ENCODE measurements at places on chromosomes 2 and 18.

DNA sequence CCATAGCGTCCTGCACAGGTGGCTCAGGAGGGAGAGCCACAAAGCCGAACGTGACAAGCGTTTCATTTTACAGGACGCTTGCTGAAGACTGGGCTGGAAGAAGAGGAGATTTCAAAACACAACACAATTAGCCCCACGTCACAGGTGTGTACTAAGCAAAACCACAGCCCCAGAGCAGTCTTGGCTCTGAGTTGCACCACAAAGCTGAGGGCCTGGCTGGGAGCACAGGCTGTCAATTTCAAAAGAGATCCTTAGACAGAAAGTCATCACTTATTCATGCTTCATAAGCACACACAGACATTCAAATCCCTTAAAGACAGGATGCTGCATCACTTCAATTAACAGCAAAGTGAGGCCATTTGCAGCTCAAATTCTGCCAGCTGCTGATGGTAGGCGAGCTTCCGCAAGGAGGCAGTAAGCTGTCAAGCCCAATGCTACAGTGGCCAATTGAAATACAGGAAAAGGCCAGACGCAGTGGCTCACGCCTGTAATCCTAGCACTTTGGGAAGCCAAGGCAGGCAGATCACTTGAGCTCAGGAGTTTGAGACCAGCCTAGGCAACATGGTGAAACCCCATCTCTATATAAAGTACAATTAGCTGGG, 79.6 kb downstream of the SKA1 start:
- DNase-seq, result no peak

DNA sequence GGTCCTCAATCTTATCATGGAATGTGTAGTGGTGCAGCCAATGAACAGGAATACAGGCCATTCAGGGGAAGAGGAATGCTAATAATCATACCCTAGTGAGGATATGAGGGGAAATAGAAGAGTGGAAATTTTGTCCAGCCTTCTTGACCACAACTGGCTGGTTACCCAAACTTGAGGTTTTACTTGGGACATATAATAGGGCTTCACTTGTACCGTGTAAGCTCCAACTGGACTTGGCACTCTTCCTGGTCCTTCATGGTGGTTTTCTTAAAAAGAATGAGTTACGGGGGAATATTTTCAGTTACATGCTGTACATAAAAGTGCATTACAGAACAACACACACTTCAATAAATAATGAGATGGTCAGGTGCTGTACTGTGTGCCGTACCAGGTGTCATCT, 234.9 kb upstream of the RASGRP3 start:
- no peak for DNase-seq

DNA sequence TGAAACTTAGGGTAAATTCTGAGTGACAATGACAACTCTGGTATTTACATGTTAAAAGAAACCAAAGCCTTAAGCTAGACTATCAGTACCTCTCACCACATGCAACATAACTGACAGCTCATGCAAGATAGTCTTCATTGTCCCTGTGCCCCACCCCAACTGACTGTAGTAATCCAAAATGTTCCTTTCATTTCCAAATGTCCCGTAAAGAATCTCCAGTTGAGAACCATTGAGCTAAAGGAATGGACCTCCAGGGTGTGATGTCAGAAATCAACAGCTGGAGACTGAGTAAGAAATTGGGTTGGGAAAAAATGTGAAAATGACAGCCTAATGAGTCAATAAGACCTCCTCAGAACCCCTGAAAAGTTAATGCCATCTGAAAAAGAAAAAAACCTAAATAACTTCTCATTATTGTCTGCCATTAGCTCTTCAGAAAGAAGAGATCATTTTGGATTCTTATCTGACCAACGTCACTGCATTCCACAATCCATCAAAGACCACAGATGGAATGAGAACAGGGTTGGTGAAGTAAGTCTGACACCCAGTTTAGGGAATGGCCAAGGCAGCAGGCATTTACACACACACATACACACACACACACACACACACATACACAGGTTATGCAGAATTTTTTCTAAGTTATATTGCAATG, 51.7 kb upstream of the ACVR2A start:
- DNase-seq, result no peak

GRCh38 chr18:59242906-59243305, 22.9 kb downstream of the GRP start:
- no peak for DNase-seq

DNA sequence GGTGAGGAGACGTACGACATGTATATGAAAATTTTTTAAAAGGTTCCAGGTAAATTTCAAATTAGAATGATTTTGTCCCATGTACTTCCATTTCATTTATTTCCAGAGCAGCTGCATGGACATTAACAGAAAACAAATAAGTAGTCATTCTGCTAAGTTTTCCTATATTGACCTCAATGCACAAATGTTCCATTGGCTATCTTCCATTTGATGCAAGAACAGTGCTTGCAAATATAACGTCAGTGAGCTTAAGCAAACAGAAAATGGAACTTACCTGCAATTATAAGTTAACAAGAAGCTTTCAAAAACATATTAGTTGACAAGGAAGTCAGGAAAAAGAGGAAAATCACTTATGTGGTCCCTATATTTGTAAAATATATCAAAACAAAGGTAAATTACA, 16.6 kb downstream of the PAIP2B start:
- no peak for DNase-seq

- DNase-seq, result no peak
These were observed 89.7 kb downstream of the TMEM247 start for GRCh38 chr2:46569061-46569560.
